Mucosa of gallbladder (tissue), 1 donor: ENCODE measurements at places on chromosomes 6 and 20.

GRCh38 chr6:159929819-159930218, 39.0 kb downstream of the MAS1 start:
- no peak for DNase-seq

DNA sequence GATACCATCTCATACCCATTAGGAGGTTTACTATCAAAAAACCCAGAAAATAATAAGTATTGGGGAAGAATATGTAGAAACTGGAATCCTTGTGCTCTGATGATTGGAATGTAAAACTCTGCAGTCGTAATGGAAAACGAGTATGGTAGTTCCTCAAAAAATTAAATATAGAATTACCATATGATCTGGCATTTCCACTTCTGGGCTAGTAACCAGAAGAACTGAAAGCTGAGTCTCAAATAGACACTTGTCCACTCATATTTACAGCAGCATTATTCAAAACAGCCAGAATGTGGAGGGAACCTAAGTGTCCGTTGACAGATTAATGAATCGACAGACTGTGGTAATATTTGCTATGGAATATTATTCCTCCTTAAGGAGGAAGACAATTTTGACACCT, 44.3 kb downstream of the FOXC1 start:
- no peak for DNase-seq

GRCh38 chr6:56663344-56663743, 20.7 kb upstream of the DST start:
- DNase-seq: peak; percentile 28

- DNase-seq: no peak
These were observed 277.7 kb upstream of the RIMS1 start for GRCh38 chr6:71608646-71609045.

DNA sequence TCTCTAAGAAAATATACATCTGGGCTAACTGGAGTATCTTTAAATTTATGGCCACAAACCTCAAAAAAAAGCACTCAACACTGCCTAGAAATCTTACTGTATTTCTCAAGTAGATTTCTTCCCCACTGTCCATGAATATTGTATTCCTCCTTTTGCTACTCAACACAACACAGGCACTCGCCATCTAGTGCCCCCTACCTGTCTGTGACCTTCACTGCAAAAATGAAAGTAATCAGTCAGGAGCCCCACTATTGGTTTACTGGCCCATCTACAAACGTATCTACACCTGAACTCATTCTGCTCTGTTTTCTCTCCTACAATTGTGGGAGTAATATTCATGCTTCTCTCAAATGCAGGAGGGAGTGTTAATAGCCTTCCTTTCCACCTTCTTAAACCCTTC, 58.3 kb downstream of the LY86 start:
- no peak for DNase-seq

DNA sequence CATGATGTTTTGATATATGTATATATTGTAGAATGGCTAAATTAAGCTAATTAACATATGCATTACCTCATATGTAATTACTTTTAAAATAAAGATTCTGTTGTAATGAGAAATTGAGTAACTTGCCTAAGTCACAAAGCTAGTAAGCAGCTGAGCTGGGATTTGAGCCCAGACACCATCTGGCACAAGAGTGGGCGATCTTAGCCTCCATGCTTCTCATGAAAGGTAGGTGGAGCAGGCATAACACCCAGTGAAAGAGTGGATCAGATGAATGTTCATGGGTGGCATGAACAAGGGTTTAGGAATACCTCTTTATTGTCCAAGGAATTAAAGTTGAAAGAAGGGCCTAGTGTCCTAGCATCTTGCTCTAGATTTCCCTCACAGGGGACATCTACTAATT, 365.4 kb downstream of the TFAP2B start:
- no peak for DNase-seq

GRCh38 chr6:46393161-46393939, 97.9 kb downstream of the RCAN2 start:
- DNase-seq: peak; percentile 25

DNA sequence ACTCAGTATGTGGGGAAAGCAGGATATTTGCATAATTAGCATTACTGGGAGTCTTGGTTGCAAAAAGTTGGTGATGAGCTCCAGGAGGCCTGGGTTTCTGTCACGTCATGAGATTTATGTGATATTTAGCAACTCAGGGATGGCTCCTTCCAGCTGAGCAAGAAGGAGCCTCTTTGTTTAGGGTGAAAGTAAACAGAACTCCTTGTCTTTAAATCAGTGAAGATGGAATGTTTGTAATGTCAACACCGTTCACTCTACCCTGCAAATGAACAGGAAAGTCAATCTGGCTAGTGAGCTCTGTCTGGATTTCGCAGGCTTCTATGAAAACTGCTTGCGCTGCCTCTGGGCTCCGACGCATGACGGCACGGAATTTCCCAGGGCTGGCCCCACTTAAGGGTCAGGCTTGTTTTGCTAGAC, 86.9 kb downstream of the PXDC1 start:
- no peak for DNase-seq

DNA sequence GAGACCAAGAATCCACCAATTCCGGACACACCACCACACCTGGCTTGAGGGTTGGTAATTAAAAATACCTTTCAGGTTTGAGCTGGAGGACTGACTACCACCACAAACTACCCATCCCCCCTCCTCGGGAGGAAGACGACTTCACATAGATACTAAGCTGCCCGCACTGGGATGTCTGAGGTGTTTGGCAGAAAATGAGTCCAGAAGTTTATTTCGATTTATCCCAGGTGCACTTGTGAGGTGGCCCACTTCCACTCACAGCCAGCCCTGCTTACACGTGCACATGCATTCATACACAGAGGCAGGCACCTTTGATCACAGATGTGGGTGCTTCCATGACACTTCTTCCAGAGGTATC, 187.1 kb downstream of the ID4 start:
- DNase-seq: no peak

- no peak for DNase-seq
These were observed 348.1 kb upstream of the CITED2 start for GRCh38 chr6:139722530-139722929.

DNA sequence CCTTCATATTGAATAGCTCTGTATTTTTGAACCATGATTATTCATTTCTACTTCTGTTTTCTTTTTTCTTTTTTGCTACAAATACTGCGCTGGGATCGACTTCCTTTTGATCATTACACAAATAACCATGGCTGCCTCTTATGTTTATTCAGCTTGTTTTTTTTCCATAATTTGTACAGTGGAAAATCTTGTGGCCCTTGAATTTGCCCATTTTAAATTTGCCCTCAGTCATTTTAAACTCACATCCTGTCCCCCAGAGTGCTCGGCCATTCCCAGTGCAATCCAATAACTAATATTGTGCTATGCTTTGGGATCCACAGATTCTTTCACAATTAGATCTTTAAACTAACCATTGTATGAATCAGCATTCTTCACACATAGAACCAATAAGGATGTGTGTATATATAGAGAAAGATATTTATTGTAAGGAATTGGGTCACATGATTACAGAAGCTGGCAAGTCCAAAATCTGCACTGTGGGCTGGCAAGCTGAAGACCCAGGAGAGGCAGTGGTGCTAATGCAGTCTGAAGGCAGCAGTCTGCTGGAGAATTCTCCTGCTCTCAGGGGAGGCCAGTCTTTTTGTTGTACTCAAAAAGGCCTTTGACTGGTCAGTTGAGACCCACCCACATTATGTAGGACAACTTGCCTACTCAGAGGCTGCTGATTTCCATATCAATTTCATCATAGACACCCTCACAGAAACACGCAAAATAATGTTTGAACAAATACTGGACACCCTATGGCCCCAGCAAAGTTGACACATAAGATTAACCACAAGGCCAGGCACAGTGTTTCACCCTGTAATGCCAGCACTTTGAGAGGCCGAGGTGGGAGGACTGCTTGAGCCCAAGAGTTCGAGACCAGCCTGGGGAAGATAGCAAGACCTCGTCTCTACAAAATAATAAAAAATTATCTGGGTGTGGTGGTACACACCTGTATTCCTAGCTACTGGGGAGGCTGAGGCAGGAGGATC, 147.1 kb downstream of the MTHFD1L start:
- no peak for DNase-seq

DNA sequence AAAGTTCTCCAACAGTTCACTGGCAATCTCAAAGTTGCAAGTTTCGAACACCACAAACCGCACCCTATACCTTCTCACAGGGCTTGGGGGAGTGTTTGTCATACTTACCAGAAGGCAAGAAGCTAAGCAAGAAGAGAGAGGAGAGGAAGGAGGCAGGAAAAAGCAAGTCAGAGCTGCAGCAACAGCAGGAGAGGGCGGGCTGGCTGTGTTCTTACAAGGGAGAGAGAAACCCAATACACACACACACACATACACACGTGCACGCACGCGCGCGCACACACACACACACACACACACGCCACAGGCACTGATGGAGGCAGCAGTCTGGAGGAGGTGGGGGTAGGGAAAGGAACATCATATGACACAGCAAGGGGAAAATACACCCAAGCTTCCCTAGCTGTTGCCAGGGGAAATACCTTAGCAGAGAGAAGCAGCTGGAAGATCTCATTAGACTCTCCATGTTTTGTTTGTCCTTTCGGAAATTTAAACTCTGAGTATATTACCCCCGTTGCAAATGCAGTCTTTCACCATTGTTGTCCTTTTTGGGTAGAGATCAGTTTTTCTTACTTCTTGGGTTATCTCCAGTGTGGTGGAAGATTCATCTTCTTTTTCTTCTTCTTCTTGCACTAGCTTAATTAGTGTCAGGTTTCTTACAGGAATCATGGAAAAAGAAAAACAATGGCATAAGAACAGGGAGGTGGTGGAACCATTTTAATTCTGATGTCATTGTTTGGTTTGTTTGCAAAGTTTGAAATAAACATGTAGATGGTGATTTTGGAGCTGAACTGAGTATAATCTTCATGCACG, at the start of gene TXLNB:
TSS of gene TXLNB (minus strand) at position 186 of the 807 bp plus-strand sequence. CDS start 3,099 bp downstream, outside the sequence.
- peak; percentile 72 for DNase-seq

GRCh38 chr20:55437798-55438415, 567.4 kb downstream of the CBLN4 start:
- DNase-seq: no peak

DNA sequence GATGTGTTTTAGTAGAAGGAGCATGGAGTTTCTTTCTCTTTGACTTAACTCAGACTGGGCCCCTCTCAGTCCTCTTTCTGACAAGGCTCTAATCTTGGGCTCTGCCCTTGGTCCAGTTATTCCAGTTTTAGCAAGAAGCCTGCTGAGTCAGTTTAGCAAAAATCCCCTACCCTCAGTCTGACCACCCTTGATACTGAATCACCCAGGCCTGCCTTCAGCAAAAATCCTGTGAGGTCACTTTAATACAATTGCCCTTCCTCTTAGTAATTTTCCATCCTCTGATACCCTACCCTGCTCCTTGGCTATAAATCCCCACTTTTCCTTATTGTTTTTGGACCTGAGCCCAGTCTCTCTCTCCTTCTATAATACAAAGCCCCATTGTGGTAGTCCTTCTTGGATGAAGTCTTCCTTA, 326.7 kb upstream of the NOX3 start:
- peak; percentile 20 for DNase-seq

GRCh38 chr6:3990692-3991491, 88.0 kb downstream of the FAM217A start:
- DNase-seq: peak; percentile 91

DNA sequence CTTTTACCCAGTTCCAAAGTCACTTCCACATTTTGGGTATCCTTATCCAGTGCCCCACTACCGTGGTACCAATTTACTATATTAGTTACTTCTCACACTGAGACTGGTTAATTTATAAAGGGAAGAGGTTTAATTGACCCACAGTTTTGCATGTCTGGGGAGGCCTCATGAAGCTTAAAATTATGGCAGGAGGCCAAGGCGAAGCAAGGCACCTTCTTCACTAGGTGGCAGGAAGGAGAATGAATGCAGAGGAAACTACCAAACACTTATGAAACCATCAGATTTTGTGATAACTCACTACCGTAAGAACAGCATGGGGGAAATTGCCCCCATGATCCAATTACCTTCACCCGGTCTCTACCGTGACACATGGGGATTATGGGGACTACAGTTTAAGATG, 106.7 kb upstream of the SAMD5 start:
- no peak for DNase-seq

GRCh38 chr6:152271776-152272464, 365.2 kb downstream of the SYNE1 start:
- no peak for DNase-seq

DNA sequence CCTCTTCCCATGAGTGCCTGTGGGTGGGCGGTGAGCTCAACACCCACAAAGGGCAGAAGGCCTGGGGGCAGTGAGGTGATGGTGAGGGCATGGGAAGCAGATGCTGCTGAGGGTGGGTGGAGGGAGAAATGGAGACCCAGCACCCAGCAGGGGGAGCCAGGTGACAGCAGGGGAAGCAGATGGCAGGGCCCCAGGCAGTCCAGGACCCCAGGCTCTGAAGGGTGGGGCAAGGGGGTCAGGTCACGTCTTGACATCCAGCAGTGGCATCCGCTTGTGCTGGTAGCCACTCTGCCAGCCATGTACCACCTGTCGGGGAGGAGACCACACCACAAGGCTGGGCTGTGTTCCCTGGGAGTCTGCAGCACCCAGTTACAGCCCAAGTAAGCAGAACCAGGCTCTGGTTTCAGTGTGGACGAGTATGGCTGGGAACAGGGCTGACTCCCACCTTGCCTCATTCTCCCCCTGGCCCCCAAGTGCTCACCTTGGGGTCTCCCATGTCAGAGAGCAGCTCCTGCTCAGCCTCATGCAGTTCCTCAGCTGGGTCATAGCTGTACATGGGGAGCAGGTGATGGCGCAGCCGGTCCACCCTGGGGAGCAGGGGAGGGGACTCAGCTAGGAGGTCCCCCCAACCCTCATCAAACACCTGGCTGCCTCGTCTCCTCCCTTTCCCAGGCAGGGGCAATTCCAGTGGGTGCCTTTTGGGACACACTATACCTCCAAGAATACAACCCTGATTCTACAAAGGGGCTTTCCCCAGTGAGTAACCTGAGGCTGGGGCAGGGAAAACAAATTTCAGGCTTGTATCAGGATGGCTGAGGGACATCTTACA, 2.0 kb downstream of the SMIM29 start:
- DNase-seq: no peak

GRCh38 chr20:50009521-50010454, 27.0 kb downstream of the SNAI1 start:
- DNase-seq: no peak

DNA sequence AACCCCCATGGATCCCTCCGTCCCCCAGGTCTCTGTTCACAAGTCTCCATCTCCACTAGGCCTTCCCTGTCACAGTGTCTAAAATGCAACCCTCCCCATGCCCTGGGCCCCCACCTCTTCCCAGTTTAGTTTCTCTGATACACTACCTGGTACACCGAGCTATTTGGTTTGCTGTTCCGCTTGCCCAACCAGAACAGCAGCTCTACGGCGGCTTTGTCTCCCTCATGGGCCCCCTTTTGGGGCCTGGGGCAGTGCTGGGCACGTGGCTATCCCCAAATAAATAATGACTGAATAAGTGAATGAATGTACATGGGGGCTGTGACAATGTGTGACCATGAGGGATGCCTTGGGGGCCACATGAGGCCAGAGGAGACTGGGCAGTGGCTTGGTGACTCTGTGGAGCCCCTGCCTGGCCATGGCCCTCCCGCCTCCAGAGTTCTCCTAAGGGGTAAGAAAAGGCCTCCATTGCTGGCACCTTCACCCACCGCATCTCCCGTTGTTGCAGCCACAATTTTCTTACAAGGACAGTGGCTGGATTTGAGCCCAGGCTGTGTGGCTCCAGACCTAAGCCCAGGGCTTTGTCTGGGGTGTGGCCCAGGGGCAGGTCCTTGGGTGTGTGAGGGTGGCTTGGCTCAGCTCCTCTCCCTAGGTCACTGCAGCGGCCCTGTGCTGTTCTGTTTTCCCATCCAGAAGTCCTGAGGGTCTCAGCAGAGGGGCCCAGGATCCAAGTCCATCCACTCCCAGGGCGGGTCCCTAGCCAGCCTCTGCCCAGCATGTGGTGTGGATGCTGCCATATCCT, 408.5 kb upstream of the SULF2 start:
- no peak for DNase-seq
